ENCODE measurements at places on chromosomes 5 and 9.

GRCh38 chr5:53884844-53885243 is 324.4 kb downstream of the NDUFS4 start:
- DNase-seq = no peak

DNA sequence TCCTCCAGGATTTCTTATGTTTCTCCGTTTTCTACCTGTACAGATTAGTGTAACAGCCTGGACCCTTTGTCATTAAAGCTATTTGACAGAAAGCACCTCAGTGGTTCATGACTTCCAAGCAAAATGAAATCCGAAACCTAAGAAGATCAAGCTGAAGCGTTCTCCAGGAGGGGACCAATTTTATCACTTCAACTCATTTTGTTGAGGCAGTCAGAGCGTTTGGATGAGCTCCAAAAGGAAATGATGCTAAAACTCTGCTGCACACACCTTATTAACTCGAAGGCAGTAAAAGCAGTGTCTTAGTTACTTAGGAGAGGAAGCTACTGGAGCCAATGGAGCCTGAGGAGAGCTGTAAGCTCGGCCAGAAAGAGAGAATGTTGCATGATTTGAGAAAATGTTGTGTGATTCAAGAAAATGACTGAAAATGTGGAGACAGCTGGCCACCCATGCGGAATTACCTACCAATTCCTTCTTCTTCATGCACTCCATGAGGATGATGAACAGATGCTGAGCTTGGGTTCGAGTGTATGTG is 346.7 kb upstream of the KLF9 start:
- no peak for DNase-seq

DNA sequence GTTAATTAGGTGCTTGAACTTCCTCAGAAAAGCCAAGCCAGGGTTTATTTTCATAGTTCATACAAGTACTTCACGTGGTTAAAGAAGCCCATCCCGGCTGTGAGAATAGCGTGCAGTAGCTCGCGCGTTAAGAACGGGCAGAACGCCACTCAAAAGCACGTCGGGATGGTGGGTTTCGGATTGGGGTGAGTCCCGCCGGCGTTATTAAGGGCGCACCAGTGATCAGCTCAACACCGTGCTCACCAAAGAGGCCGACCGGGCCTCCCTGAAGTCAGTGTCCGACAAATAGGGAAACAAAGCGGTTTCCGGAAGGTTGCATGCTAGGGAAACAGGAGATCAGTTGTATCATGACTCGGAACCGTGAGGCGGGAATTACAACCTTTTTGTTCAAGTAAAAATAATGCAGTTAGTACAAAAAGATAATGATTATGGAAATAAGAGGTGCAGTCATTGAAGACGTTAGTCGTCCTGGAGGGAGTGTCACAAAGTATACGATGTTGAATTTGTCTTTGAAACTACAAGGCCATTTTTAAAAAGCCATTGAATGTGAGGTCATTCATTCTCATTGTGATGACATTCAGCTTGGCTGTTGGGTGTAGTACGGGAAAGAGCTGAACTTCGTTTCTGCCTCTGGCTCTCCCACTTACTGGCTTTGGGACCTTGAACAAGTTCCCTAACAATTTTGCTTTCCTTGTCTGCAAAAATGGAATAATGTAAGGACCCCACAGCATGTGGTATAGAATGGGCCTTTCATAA is 992 bp downstream of the SETD9 start:
- DNase-seq = peak; percentile 68

DNA sequence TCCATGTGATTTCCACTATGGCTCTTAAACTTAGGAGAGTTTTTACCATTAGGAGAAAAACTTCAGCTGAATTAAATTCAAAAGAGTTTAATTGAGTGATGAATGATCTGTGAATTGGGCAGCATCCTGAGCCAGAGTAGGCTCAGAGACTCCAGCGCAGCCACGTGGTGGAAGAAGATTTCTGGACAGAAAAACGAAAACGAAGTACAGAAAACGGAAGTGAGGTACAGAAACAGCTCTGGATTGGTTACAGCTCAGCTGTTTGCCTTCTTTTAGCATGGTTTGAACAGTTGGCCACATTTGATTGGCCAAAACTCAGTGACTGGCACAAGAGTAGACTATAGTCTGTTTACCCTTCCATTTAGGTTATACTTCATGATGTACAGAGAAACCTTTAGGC is 69.2 kb upstream of the PLPP1 start:
- peak; percentile 15 for DNase-seq
